ENCODE measurements at places on chromosomes 12 and 14. TPM values are rescaled to one million over a fixed set of nuclear protein-coding genes. Genes with fewer than 3 reads are reported as not detected.

The KRT5 gene
- total RNA-seq, result 0.32 TPM

The UNG gene
- total RNA-seq, result 31.5 TPM

GRCh38 chr14:44979740-44980356 lies 17.9 kb downstream of the TOGARAM1 start:
- no peak for DNase-seq

GRCh38 chr12:1662761-1663439 lies 28.0 kb upstream of the ADIPOR2 start:
- DNase-seq, result no peak

Data from fibroblast of villous mesenchyme (primary cell).